Stimulated activated CD8-positive, alpha-beta memory T cell treated with anti-CD3 and anti-CD28 coated beads, Interleukin-7, amount 100 ng/mL, for 1 hour (primary cell): ENCODE measurements at places on chromosomes 2 and 18.

DNA sequence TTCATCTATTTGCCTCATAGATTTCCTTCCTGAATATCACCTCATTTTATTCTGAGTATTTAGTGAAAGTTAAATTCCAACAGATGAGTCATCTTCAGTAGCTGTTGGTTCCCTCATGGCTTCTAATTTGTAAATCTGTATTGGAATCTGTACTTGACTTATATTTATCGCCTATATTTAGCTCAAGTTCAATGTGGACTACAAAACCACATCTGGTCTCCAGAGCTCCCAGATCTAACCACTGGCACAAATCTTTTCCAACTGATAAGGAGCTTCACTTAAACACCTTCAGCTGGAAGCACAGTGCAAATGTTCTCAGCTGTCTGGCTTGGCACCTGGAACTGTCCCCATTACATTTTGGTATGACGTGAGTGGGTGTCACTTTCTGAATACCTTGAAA lies 82.8 kb upstream of the DSEL start:
- no peak for DNase-seq

DNA sequence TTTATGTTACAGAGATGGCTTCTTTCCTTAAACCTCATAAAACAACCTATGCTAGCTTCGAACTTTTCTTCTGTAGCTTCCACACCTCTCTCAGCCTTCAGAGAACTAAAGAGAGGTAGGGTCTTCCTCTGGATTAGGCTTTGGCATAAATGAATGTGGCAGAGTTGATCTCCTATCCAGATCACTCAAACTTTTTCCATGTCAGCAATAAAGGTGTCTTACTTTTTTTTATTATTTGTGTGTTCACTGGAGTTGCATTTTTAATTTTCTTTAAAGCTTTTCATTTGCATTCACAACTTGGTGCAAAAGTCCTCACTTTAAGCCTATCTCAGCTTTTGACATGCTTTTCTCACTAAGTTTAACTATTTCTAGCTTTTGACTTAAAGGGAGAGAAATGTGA lies 66.0 kb downstream of the LANCL1 start:
- no peak for DNase-seq

DNA sequence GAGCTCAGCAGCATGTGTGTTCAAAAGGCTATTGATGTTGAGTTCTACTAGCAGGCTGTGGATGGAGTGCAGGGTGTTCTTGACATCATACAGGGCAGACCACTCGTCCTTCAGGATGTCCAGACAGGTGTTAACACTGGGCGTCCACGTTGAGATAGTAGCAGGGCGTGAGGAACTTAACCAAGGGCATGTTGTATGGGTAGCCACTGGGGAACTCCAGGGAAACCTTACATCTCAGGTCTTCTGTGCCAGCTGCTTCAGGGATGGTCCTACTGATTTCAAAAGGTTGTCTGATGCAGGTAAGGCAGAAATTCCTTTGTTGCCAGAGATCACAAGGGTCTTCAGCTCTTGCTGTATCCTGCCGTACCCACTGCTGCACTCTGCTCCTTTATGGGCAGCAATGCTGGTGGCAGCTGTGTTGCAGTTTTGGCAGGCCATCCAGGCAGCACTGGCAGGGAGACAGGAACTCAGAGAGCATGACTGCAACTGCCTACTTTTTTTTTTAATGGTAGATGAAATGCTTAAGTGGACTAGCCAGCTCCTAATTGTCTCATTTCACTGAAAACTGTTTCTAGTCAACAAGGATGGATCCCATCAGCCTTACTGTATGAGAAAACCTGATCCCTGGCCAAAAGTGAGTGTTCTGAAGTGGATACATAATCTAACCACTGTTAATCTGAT lies 32.4 kb upstream of the RBBP8 start:
- DNase-seq, result no peak

- no peak for DNase-seq
Observed at GRCh38 chr2:215750763-215751162, 262.6 kb downstream of the MREG start.

- no peak for DNase-seq
Observed at GRCh38 chr2:11343650-11344341, 640 bp downstream of the ROCK2 start.

- DNase-seq, result no peak
Observed at GRCh38 chr18:42028247-42028832, 73.3 kb downstream of the PIK3C3 start.

DNA sequence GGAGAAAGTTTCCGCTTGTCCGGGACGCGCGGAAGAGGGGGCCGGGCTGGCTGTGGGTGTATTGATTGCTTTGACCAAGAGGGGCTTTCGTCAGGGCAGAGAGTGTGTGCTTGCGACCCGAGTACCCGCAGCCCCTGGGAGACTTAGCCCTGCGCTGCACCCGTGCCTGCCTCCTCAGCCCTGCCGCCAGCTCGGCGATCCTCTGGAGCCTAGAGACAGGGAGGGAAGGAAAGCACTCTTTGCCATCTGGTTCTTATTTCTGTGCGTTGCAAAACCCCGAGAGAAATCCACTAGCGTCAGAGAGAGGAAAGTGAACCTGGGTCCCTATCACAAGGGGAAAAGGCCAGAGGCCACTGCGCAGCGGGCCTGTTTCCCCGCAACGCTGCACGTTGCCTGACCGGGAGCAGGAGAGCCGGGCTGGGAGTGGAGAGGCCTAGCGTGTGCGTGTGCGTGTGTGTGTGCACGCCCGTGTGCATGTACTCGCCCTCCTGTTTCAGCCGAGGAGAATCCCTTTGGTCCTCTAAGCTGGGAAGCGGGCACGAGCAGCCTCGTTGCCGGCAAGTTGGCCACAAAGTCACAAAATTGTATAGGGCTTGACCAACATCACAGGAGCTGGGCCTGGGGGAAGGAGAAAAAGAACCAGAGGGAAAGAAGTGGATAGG lies 1.7 kb downstream of the SIX3 start:
- DNase-seq, result no peak

DNA sequence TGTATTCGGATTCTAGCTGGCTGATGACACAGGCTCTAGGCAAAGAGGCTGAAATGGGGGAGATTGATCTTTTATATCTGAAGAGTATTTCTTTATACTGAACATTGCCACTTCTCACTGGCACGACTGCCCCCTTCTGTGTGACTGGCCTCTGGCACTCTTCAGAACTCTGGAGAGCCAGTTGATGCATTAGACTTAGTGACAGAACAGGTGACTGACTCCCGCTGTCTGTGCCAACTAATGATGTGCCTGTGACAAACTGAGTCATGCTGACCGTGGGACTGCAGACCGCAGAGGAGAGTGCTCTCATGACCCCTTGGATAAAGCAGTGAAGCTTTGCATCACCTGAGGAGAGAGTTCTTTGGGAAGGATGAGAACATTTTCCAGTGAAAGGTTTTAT lies 14.4 kb downstream of the MGAT5 start:
- no peak for DNase-seq

DNA sequence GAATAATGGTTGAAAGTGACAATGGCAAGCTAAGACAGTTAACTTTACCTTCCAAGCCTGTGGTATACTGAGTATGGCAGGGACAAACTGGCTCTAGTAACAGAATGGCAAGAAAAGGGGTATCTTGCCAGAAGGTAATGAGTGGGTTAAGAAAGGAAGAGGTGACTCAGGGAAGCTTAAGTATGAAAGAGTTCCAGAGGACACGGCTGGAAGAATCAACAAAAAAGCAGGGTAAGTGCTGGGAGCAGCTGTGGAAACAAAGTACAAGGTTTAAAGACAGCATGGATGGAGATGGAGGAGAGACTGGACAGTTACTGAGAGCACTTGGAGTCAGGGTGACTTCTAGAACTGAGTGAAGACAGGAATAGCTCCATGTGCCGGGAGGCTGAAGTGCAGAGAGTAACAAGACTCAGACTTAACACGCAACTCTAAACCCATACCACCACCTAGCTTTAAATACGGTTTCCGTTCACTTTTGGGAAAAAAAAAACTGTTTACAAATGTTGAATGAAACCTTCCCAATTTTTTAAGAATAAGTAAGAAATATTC lies 69.0 kb downstream of the REV1 start:
- no peak for DNase-seq

DNA sequence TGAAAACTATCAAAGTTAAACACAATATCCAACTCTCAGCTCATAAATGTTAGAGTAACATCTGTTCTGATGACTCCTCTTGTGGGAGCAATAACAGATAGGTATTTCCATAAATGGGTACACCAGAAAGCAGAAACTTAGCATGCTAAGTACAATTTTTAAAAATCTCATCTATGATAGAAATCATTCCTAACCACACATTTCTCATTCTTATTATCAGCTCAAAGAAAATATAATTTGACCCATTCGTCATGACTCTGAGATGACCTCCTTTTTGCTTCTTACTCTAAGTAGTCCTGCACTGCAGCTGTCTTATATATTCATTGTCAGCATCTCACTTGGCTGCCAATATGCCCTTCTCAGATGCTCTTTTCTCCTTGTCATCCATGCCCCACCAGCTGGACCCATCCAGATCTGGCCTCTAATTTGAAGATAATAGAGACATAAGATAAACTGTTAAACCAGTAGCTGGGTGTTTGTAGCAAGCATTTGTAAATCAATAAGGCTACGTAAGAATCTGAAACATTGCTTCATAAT lies 298.3 kb downstream of the KCNS3 start:
- no peak for DNase-seq

DNA sequence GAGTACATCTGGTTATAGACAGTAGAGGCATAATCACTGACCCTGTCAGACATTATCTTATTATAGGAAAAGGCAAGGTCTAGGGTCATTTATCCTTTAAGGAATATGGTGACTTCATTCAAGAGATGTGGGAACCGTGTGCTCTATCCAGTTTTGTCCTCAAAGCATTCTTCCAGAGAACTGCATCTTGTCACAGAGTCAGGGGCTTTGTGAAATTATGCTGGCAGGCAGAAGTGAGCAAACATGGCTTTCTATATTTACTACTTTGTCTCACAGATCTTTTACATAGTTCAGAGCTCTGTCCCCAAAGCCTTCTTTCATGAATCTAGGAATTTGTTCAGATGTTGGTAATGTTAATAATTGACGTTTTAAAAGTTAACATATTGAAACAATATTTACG lies 177.4 kb downstream of the ASXL3 start:
- DNase-seq, result no peak

DNA sequence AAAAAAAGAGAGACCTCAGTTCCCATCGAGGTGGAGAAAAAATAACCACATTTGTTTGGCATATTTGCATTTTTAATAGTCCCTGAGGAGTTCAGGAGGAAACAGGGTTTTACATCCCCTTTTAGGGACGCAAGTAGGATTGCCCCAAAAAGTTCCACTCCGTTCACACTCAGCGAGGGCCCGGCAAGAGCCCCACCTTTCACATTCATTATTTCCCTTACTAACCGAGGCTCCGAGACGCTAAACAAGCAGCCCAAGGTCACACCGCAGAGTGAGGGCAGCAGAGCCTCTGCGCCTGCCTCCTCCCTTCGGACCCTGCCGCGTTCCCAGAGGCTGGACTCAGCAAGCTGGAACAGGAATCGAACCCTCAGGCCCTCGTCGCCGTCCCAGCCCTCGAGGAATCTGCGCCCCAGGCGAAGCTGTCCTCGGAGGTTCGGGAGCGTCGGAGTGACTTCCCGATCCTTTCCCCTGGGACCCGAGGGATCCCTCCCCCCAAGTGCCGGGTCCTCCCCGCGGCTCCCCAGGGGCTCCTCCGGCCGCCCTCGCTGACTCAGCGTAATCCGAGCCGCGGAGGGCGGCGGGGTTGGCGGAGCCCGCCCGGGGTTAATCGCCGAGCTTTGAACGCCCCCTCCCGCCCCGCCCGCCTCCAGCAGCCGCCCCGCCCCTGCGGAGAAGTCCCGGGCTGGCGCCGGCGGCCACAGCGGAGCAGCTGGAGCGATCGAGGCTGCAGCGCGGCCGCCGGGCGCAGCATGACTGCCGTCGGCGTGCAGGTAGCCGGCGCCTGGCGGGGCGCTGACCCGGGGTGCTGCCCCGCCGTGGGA lies at the start of gene TMEM37:
Gene TMEM37, plus strand, starts transcription at position 700 of the 821 bp plus-strand sequence. Its CDS starts 50 bp downstream, at position 750.
- no peak for DNase-seq

GRCh38 chr18:69980509-69980908 lies 32.8 kb upstream of the CD226 start:
- DNase-seq, result no peak

- no peak for DNase-seq
Observed at GRCh38 chr18:31064130-31064529, 21.6 kb upstream of the DSC3 start.

DNA sequence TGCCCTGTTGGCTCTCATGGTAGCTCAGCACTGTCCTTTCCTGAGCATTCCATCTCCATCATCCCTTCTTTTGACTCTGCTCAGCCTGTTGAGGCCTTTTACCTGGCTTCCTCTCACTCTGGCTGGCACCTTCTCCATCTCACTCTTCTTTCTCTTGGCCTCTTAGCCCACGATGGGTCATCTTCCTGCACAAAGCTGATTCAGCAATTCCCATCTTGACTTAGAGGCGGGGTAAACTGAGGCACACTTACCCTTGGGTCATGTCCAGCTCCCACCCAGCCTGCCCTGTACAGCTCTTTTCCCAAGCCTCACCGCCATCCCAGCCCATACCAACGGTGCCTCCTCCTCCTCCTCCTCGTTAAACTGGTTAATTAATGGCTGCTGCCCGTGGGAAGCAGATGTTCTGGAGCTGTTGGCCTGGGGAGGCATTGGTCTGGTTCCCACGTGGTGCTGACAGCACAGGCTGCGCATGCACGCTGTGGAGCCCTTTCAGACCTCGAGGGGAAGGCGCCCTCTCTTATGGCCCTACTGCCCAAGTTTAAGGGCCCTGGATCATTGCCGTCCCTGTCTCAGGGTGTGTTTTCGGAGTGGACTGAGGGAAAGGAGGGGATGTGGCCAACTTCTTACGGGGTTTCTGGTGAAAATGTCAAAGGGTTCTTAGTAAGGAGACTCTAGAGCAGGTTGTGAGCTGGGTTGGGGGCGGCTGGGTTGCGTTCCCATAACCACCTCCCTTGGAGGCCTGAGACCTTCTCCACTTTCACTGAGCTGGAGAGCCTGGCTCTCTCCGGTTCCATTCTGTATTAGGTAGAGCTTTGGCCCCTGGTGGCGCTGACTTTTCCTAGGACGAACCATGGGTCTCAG lies 10.9 kb downstream of the WNT10A start:
- no peak for DNase-seq

DNA sequence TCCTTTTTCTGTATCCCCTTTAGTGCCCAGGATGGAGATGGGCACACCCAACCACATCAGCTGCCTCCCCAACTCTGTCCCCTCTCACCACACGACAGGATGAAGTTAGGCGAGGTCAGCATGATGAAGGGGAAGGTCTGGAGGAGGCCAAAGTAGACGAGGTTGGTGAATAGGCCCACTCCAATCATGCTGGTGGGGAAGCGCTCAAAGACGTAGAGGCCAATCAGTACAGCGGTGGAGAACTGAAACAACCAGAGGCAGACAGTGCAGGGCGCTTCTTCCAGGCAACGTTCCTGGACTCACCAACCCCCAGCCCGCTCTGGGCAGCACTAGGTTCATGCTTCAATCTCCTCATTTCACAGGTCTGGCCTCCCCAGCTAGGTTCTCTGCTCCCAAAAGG lies 2.9 kb downstream of the TEX261 start:
- DNase-seq, result no peak

GRCh38 chr2:120254178-120254577 lies 1.5 kb downstream of the RALB start:
- no peak for DNase-seq

- no peak for DNase-seq
Observed at GRCh38 chr2:9215680-9216079, 9.1 kb downstream of the ASAP2 start.
